ENCODE measurements at places on chromosomes 6 and 20.

GRCh38 chr20:10752206-10752605 is 78.4 kb upstream of the JAG1 start:
- no peak for DNase-seq

- no peak for DNase-seq
Observed at GRCh38 chr6:163999475-164000125, 585.1 kb downstream of the QKI start.

- DNase-seq: no peak
Observed at GRCh38 chr20:20440886-20441658, 73.2 kb downstream of the INSM1 start.

DNA sequence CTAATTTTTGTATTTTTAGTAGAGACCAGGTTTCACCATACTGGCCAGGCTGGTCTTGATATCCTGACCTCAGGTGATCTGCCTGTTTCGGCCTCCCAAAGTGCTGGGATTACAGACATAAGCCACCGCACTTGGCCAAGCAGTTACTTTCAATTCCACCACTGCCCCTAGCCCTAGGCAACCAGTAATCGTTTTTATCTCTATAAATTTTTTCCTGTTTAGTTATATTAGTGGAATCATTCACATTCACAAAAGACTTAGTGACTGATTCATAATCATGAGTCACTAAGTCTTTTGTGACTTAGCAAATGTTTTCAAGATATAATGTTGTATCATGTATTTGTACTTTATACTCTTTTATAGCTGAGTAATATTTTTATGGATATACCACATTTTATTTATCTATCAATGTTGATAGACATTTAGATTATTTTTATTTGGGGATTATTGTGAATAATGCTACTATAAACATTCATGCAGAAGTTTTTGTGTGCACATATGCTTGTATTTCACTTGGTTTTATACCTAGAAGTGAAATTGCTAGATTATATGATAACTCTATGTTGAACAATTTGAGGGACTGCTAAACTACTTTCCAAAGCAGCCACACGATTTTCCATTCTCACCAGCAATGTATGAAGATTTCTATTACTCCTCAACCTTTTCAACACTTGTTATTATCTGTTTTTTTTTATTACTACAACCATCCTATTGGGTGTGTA is 421.4 kb upstream of the ID4 start:
- no peak for DNase-seq

GRCh38 chr20:58576603-58576970 is 61.4 kb upstream of the APCDD1L start:
- no peak for DNase-seq

DNA sequence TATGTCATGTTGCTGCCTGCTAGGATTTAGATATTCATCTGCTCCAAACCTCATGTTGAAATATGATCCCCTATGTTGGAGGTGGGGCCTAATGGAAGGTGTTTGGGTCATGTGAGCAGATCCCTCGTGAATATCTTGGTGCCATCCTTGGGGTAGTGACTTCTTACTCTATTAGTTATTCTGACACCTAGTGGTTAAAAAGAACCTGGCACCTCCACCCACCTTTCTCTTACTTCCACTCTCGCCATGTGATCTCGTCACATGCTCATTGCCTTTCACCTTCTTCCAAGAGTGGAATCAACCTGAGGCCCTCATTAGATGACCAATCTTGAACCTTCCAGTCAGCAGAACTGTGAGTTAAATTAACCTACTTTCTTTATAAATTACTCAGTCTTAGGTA is 549.4 kb upstream of the SYNCRIP start:
- DNase-seq: no peak

DNA sequence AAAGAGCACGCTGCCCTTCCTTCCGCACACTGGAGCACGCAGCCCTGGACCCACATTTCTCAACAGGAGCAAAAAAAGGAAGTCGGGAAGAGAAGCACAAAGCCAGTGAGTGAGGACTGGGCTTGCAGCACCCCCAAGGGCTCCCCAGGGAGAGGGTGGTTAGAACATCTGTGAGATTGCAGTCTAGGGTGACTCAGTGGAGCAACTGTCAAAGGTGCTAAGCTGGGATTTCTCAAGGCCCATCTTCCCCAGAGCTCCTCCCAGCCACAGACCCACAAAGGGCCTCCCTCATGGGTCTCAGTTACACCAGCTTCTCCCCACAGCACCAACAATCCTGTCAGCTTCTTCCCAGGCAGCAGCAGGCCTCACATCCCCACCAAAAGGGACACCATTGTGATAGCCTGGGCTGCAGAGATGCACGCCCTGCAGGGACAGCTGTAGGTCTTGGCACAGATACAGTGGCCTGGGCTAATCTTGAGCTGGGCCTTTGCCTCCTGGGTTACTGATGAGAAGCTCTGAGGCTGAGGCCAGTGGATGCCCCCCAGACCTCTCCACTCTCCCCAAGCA is 39.6 kb upstream of the CD93 start:
- DNase-seq: peak; percentile 80

GRCh38 chr6:3895805-3896204 is 46.6 kb downstream of the FAM50B start:
- DNase-seq: no peak

GRCh38 chr6:38151580-38152500 is 332.3 kb downstream of the ZFAND3 start:
- DNase-seq: no peak

DNA sequence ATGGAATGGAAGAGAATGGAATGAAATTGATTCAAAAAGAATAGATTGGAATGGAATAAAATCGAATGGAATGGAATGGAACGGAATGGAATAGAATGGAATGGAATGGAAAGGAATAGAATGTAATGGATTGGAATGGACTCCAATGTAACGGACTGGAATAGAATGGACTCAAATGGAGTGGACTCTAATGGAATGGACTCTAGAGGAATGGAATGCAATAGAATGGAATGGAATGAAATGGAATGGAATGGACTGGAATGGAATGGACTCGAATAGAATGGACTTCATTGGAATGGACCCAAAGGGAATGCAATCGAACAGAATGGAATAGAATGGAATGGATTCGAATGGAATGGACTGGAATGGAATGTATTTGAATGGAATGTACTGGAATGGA is 19.7 kb upstream of the DEFB115 start:
- DNase-seq: no peak

DNA sequence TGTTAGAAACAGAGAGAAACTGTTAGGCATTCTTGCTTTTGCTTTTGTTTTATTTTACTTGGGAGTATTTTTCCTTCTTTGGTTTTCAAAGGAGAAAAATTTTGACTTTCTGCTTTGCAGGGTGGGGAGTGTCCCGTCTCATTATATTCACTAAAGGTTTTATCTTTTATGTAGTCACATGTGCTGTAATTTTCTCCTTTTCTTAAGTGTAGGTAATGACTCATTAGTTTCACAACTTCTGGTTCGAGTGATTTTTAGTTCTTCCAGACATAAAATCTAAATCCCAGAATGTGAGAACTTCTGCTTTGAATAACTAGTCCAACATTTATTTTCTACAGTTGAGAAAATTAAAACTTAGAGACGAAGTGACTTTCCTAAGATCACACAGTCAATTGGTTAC is 37.7 kb downstream of the ADGRF1 start:
- no peak for DNase-seq

- no peak for DNase-seq
Observed at GRCh38 chr20:7937328-7937727, 2.9 kb downstream of the HAO1 start.

GRCh38 chr6:142167071-142167470 is 20.0 kb downstream of the VTA1 start:
- no peak for DNase-seq

DNA sequence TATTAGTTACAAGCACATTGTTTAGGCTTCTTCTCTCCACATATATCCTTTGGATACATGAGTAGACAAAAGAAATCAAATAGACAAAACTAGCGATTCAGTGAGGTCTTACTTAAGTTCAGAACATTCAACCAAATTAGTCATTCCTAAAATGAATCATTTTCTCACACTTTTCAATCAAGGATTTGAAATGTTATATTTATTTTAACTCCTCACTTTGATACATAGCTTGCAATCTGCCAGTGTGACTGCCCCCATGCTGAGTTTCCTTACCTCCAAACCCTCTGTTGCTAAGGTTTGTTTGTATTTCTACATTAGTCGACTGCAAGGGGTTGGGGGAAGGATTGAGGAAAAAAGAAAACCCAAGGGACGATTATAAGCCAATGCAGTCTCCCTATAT is 3.5 kb upstream of the MOXD1 start:
- no peak for DNase-seq

- no peak for DNase-seq
Observed at GRCh38 chr6:26501482-26501986, 1.4 kb downstream of the BTN1A1 start.

GRCh38 chr20:34401741-34402455 is 38.8 kb downstream of the ITCH start:
- DNase-seq: no peak

DNA sequence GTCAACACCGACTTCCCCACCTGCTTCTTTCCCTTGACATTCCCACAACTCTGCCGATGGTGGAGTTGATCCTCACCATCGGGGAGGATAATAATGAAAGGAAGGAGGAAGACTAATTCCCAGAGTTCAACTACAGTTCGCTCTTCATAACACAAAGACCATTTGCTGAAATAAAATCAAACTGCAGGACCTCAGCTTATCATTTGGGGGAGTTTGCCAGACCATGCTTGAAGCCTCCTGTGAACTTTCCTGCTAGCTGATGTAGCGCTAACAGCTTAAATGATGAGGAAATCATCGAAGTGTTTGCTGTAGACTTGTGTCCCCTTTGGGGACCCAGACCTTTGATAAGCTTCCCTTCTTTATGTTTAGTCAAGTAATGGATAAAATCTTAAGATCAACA is 26.2 kb downstream of the PROKR2 start:
- no peak for DNase-seq

- no peak for DNase-seq
Observed at GRCh38 chr20:20806121-20807095, 94.0 kb upstream of the RALGAPA2 start.

DNA sequence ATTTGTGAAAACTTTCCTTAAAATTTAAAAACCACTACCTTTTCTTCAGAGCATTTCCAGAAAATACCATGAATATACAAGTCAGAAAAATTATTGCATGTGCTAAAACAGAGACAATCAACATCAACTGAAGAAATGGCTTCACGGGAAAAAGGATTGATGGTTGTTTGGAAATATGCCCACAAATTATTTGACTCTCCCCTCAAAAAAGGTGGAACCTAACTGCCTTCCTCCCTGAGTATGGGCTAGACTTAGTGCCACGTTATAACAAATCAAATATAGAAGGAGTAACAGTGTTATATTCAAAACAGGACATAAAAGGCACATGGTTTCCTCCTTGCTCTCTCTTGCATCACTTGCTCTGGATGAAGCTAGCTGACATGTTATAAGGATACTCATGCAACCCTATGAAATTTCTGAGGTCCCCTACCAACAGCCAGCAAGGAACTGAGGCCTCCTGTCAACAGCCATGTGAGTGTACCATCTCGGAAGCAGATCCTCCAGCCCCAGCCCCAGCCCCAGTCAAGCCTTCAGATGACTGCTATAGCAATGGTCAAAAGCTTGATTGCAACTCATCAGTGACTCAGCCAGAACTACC is 8.4 kb downstream of the BTBD9 start:
- DNase-seq: no peak

GRCh38 chr6:87082160-87082721 is 12.7 kb downstream of the CGA start:
- DNase-seq: no peak

GRCh38 chr20:435558-435957 is 26.8 kb downstream of the TBC1D20 start:
- DNase-seq: no peak

DNA sequence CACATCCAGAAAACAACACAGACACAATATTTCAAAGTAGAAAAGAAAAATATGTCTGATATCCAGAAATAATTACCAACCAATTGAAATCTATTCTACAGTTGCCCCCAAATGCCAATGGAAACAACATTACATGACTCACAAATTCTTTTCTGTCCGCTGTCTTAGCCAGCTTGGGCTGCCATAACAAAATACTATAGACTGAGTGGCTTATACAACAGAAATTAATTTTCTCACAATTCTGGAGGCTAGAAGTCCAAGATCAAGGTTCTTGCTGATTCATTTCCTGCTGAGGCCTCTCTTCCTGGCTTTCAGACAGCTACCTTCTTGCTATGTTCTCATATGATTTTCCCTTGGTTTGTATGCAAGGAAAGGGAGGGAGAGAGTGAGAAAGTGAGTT is 698.1 kb downstream of the DHX35 start:
- DNase-seq: no peak

GRCh38 chr20:19212821-19213502 is 520 bp downstream of the SLC24A3 start:
- DNase-seq: peak; percentile 50

DNA sequence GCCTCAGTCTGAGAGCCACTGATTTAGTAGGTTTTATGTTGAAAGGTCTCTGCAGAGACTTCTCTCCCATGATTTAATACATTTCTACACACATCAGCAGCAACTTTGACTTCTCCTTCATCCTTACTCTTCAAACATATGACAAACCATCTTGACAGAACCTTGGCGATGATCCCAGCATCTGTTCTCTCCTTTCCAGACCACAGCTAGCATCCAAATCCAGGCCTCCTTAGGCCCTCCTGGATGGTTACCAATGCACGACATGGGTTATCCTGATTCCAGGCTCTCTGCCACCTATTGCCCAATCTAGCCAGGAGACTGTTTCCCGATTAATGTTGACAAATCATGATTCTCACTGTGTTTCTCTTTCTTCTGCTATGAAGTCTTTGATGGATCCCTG is 16.8 kb downstream of the LAMA4 start:
- no peak for DNase-seq

DNA sequence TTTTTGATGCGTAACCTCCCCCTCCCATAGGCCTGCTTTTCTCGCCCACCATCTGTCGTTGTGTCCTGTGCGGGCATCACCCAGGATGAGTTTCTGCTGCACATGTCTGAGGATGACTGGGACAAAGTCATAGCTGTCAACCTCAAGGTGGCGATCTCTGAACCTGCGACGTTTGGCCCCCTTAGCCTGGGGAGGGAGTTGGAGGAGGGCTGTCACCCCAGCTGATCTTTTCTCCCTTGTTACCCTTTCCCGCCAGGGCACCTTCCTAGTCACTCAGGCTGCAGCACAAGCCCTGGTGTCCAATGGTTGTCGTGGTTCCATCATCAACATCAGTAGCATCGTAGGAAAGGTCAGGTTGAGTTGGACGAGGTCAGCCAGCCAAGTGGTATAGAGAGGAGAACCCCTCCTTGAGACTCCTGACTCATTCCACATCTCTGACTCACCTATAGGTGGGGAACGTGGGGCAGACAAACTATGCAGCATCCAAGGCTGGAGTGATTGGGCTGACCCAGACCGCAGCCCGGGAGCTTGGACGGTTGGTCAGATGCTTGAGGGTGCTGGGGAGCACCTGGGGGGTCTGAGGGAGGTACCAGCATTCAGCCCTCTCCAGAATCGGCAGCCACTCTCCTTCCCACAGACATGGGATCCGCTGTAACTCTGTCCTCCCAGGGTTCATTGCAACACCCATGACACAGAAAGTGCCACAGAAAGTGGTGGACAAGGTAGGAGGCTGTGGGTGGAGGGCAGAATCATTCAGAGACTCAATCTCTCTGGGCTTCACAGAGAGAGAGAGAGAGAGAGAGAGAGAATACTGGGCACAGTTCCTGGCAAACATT is 954 bp downstream of the HSD17B8 start:
- DNase-seq: no peak

GRCh38 chr20:32512047-32512385 is 73.1 kb downstream of the NOL4L start:
- DNase-seq: no peak
